Natural killer cell treated with Interleukin-12 subunit alpha and Interleukin-12 subunit beta and Interleukin-15 and Interleukin-18, amount 100 ng/mL, for 72 hours (primary cell): ENCODE measurements at places on chromosomes 3 and 15. TPM values are rescaled to one million over a fixed set of nuclear protein-coding genes. Genes with fewer than 3 reads are reported as not detected.
A peak's percentile ranks its signal among the peaks of the same experiment; 100 is the strongest.

Gene TRIP4
- total RNA-seq = 42.9 TPM

Gene ANKUB1
- total RNA-seq = not detected

Gene ISLR2
- total RNA-seq = not detected

Gene CYP8B1
- total RNA-seq = 0.14 TPM

Gene ISLR
- not detected for total RNA-seq

Gene CPNE9
- not detected for total RNA-seq

Gene ADAM10
- total RNA-seq = 122 TPM

Gene CORO2B
- total RNA-seq = not detected

Gene PLS1
- total RNA-seq = 5.5 TPM

Gene PRTG
- not detected for total RNA-seq

Gene SUCNR1
- total RNA-seq = not detected

Gene NRG4
- 0.21 TPM for total RNA-seq

Gene MLF1
- total RNA-seq = 0.67 TPM

- no peaks in the 10 kb centered on the region for H3K27me3 ChIP-seq
- H3K4me1 ChIP-seq = peaks cover 66% of the 10 kb centered on the region
- peak; percentile 97 for DNase-seq
- H3K36me3 ChIP-seq = peaks cover 4% of the 10 kb centered on the region
These were observed 61.5 kb downstream of the IQSEC1 start for GRCh38 chr3:13011573-13012220.

DNA sequence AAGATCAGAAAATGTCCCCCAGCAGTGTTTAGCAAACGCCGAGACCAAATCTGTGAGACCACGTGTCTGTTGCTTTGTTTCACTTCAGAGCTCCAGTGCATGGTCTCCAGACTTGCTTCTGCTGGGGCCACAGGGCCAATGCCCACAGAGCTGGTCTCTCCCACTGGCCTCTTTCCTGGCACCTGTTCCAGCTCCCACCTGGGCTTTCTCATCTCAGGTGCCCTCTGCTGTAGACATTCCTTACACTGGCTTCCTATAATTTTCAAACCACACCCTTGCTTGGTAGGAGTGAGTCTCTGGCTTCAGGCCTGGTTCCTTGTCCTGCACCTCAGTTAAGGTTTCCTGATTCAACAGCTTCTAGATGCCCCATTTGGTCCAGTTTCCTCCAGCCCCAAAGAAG, 243.1 kb downstream of the ADAMTS17 start:
- no peak overlapping the region for H3K27ac ChIP-seq
- no peak for DNase-seq
- no peaks in the 10 kb centered on the region for H3K4me1 ChIP-seq

- peak; percentile 48 for DNase-seq
- no peaks in the 10 kb centered on the region for H3K27me3 ChIP-seq
- no peaks in the 10 kb centered on the region for H3K36me3 ChIP-seq
- H3K4me1 ChIP-seq = peaks cover 66% of the 10 kb centered on the region
- peak overlapping the region; percentile 81 for H3K4me3 ChIP-seq
- peak overlapping the region; percentile 96 for H3K27ac ChIP-seq
These were observed 59.9 kb upstream of the KLF13 start for GRCh38 chr15:31266712-31267111.

GRCh38 chr15:31365032-31365654, 38.5 kb downstream of the KLF13 start:
- DNase-seq = peak; percentile 49
- peak overlapping the region; percentile 89 for H3K4me3 ChIP-seq
- H3K27ac ChIP-seq = peak overlapping the region; percentile 83
- H3K27me3 ChIP-seq = no peaks in the 10 kb centered on the region
- H3K4me1 ChIP-seq = peaks cover 99% of the 10 kb centered on the region

DNA sequence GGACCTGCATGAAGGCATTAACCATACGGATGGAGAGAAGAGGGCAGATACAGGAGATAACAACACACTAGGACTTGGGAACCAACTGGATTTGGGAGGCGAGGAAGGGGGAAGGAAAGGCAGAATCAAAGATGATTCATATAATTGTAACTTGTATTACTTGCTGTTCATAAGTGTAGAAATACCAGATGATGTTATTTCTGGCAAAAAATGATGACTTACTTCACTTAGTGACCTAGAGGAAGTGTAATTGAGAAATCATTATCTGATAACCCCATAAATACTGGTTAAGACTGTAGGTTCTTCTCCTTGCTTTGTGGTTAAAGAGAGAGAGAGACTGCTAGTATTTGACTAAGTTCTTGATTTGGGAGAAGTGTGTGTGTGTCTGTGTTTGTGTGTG, 50.5 kb upstream of the GK5 start:
- H3K36me3 ChIP-seq = peaks cover 20% of the 10 kb centered on the region
- H3K4me1 ChIP-seq = peaks cover 59% of the 10 kb centered on the region
- H3K27me3 ChIP-seq = no peaks in the 10 kb centered on the region
- peak overlapping the region; percentile 76 for H3K4me3 ChIP-seq

DNA sequence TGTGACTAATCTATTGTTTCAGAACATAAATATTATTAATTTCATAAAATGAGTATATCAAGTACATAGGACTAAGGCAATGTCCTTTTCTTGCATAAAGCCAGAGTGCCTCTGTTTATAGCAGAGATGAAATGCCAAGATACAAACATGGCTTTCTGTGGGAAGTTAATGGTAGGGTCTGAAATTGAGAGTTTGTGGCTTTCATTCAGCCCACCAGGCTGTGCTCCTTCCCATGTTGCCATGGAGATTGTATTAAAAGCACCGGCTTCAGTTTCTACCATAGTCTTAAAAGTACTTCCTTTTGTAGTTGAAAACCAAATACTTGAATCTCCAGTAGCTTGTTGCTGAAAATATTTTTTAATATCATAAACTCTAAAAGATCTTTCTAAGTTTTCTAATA, 114.0 kb downstream of the LRRC28 start:
- no peak overlapping the region for H3K27ac ChIP-seq
- peaks cover 21% of the 10 kb centered on the region for H3K4me1 ChIP-seq
- no peak overlapping the region for H3K4me3 ChIP-seq
- H3K36me3 ChIP-seq = peaks cover 27% of the 10 kb centered on the region
- H3K27me3 ChIP-seq = no peaks in the 10 kb centered on the region

- H3K36me3 ChIP-seq = no peaks in the 10 kb centered on the region
- peak overlapping the region; percentile 4 for H3K27ac ChIP-seq
- DNase-seq = no peak
- H3K4me1 ChIP-seq = peaks cover 4% of the 10 kb centered on the region
These were observed 6.4 kb downstream of the MED12L start for GRCh38 chr3:151091685-151092345.

DNA sequence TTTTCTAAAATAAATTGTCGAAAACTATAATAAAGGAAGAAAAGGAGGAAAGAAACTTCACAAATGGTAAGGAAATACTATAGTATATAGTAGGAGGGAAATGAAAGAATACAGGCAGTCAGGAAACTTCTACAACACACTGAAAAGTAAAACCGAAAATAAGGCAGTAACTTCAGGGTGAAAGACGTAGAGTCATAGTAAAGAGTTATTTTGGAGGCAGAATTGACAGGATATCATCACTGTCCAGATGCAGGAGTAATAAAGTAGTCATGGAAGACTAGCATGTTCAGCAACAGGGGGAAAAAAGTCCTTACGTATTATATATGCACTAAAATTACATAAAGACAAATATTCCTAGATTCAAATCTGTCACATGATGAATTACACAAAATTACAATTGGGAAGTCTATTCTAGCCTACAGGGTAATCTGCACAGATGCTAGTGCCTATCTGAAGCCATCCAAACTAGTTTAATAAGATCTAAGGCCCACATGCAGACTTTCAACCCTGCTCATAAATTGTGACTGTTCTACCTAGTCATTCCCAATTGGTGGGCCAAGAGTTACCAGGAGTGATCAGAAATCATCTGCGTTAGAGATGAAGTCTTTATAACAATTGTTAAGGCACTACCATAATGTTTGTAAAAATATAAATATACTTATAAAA, 14.0 kb downstream of the VPS13C start:
- peaks cover 25% of the 10 kb centered on the region for H3K4me1 ChIP-seq
- H3K27ac ChIP-seq = peak overlapping the region; percentile 41
- H3K36me3 ChIP-seq = peaks cover 5% of the 10 kb centered on the region

- H3K4me3 ChIP-seq = peak overlapping the region; percentile 6
- DNase-seq = no peak
- no peaks in the 10 kb centered on the region for H3K4me1 ChIP-seq
- no peaks in the 10 kb centered on the region for H3K27me3 ChIP-seq
- no peaks in the 10 kb centered on the region for H3K36me3 ChIP-seq
- H3K27ac ChIP-seq = no peak overlapping the region
These were observed 2.3 kb upstream of the BCHE start for GRCh38 chr3:165839296-165840076.

DNA sequence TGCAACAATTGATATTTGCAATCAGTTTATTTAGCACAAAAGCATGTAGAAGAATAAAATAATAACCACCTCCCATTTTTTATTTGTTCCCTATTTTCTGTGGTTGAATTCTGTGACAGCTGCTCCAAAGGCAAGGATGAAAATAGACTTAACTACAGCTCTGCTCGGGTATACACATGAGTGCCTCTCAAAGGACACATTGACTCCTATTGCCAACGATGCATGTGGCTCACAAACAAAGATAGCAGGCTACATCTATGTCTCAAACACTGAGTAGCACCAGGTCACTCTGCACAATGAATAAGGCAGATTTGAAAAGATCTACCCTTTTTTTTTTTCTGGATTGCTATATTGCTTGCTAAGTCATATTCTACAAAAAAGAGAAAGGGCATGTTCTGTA, 612.9 kb downstream of the ROBO1 start:
- no peak for DNase-seq
- peaks cover 11% of the 10 kb centered on the region for H3K36me3 ChIP-seq
- no peak overlapping the region for H3K4me3 ChIP-seq
- no peaks in the 10 kb centered on the region for H3K4me1 ChIP-seq

DNA sequence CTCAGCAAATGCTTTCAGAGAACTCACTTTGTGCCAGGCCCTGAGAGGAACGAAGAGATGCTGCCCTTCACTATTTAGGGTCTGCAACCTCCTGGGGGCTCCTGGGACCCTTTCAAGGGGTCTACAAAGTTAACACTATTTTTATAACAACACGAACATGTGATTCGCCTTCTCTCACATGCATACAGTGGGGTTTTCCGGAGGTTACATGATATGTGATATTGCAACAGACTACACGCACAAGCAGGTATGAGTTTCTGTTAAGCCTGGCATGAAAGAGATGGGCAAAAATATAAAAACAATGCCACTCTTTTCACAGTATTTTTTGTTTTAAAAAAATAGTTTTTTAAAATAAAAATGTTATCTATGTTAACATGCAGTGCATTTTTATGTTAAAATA, 10.3 kb downstream of the STARD5 start:
- no peak for DNase-seq
- peaks cover 52% of the 10 kb centered on the region for H3K4me1 ChIP-seq
- H3K36me3 ChIP-seq = peaks cover 22% of the 10 kb centered on the region
- peak overlapping the region; percentile 21 for H3K27ac ChIP-seq

GRCh38 chr3:147191795-147192385, 214.5 kb downstream of the ZIC4 start:
- no peaks in the 10 kb centered on the region for H3K4me1 ChIP-seq
- DNase-seq = no peak
- no peak overlapping the region for H3K4me3 ChIP-seq
- H3K36me3 ChIP-seq = no peaks in the 10 kb centered on the region
- no peak overlapping the region for H3K27ac ChIP-seq

DNA sequence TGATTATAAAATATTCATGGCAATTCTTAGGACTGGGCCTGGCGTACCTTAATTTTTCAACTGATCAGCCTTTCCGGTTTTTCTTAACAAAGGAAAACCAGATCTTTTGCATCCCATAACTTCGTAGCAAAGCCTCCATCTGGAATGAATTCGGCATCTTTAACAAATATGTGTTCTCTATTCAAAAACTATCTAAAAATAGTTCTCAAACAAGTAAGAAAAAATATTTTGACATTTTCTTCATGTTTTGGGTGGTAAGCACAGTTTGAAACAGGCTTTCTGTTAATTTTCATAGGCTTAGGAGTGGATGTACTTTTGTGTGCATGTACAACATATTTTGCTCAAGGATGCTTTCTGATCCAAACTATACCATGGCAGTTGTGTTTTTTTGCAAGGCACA, 55.1 kb downstream of the RBMS3 start:
- DNase-seq = no peak
- no peaks in the 10 kb centered on the region for H3K27me3 ChIP-seq
- no peak overlapping the region for H3K4me3 ChIP-seq
- H3K36me3 ChIP-seq = no peaks in the 10 kb centered on the region

DNA sequence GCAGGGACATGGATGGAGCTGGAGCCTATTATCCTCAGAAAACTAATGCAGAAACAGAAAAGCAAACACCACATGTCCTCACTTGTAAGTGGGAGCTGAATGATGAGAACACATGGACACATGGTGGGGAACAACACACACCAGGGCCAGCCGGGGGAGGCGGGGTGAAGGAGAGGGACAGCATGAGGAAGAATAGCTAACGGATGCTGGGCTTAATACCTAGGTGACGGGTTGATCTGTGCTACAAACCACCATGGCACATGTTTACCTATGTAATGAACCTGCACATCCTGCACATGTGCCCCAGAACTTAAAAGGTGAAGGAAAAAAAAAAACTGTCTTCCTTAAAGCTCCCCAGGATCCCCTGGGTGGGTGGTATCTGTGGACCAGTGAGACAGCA, 87.1 kb downstream of the ADAMTS17 start:
- H3K27me3 ChIP-seq = peaks cover 2% of the 10 kb centered on the region
- H3K36me3 ChIP-seq = no peaks in the 10 kb centered on the region
- no peak for DNase-seq

GRCh38 chr3:59131016-59131766, 81.4 kb upstream of the CFAP20DC start:
- H3K36me3 ChIP-seq = no peaks in the 10 kb centered on the region
- H3K27me3 ChIP-seq = no peaks in the 10 kb centered on the region
- no peak for DNase-seq
- H3K27ac ChIP-seq = no peak overlapping the region
- H3K4me1 ChIP-seq = no peaks in the 10 kb centered on the region

DNA sequence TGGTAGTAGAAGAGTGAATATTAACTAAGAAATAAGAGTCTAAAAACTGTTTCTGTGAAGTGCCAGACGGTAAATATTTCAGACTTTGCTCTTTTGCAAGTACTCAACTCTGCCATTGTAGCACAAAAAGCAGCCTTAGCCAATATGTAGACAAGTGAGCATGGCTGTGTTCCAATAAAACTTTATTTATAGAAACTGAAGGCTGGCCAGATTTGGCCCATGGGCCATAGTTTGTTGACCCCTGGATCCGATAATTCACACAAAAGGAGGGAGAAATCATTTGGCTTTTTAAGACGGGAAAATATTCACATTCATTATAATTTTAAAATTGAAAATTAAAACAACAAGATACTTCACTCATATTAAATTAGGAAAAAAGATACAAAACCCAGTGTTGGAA, 15.4 kb downstream of the EID1 start:
- no peak for DNase-seq
- H3K4me3 ChIP-seq = no peak overlapping the region
- no peak overlapping the region for H3K27ac ChIP-seq
- no peaks in the 10 kb centered on the region for H3K36me3 ChIP-seq
- no peaks in the 10 kb centered on the region for H3K4me1 ChIP-seq
- H3K27me3 ChIP-seq = peaks cover 32% of the 10 kb centered on the region

DNA sequence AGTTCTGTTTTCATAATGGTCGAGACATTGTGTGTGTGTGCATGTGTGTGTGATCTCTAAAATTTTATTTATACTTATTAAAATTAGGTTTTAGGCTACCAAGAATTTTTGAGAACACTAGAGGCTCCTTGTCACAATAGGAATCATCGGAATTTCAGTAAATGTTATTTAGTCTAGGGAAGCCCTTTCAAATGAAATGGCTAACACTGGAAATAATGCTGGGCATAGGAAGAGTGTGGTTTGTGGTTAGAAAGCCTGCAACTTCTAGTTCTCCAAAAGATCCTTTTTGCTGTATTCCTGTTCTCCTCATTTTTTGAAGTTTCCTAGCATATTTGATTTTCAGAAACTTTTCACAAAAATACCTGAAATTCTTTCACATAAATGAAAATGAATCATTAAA, 92.5 kb upstream of the MBNL1 start:
- H3K27me3 ChIP-seq = no peaks in the 10 kb centered on the region
- H3K4me1 ChIP-seq = peaks cover 28% of the 10 kb centered on the region
- no peak overlapping the region for H3K4me3 ChIP-seq
- no peak for DNase-seq
- no peak overlapping the region for H3K27ac ChIP-seq
